Thymus (tissue), 14 donors: ENCODE measurements at places on chromosomes 1 and 21.

- no peak overlapping the region for H3K27ac ChIP-seq
- no peaks in the 10 kb centered on the region for H3K27me3 ChIP-seq
- no peaks in the 10 kb centered on the region for H3K4me1 ChIP-seq
- no peak overlapping the region for H3K4me3 ChIP-seq
- no peak for DNase-seq
- H3K36me3 ChIP-seq, result no peaks in the 10 kb centered on the region
Measured at GRCh38 chr1:119686661-119687060, 25.1 kb upstream of the PHGDH start.

GRCh38 chr1:222777463-222777862 is 37.4 kb upstream of the DISP1 start:
- H3K27ac ChIP-seq, result no peak overlapping the region
- H3K27me3 ChIP-seq, result no peaks in the 10 kb centered on the region
- H3K4me1 ChIP-seq, result peaks cover 8% of the 10 kb centered on the region
- no peak for DNase-seq

DNA sequence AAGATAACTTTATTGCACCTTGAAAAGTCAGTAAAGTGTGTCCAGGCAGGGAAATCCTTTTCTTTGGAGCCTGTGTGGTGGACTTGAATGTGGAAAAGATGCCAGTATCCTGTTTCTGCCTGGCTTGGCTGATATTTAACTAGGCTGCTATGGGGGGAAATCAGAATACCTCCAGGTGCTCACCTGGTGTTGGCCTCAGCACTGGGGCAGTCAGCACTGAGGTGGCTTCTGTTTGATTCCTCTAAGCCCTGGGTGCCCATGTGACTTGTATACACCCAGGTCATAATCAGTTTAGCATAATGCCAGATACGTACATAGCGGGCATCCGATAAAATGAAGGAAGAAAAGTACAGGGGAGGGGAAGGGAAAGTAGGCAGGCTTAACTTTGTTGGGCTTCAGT is 7.2 kb downstream of the PHGDH start:
- no peaks in the 10 kb centered on the region for H3K27me3 ChIP-seq
- H3K36me3 ChIP-seq, result peaks cover 15% of the 10 kb centered on the region
- H3K4me1 ChIP-seq, result peaks cover 2% of the 10 kb centered on the region

GRCh38 chr1:119870917-119871596 is 25.3 kb downstream of the ADAM30 start:
- no peaks in the 10 kb centered on the region for H3K27me3 ChIP-seq
- H3K4me1 ChIP-seq, result no peaks in the 10 kb centered on the region
- H3K4me3 ChIP-seq, result no peak overlapping the region
- H3K36me3 ChIP-seq, result no peaks in the 10 kb centered on the region
- no peak overlapping the region for H3K27ac ChIP-seq

DNA sequence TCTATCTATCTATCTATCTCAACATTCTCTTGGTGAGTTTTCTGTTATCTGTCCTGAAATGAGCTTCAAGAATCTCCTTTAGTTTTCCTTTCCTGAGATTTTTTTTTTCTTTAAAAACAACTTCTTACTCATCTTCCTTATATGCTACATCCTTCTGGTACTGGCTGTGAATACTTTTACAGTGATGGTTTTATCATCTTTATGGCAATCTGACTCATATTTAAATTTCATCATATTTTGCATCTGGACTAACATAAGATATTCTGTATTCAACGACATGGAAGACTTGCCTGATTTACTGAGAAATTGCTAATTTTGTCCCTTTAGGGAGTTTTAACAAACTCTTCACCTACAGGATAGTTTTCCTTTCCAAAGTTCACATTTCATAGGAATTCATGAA is 33.0 kb downstream of the PDE4B start:
- H3K36me3 ChIP-seq, result no peaks in the 10 kb centered on the region
- no peaks in the 10 kb centered on the region for H3K27me3 ChIP-seq
- H3K27ac ChIP-seq, result no peak overlapping the region
- no peak overlapping the region for H3K4me3 ChIP-seq
- no peaks in the 10 kb centered on the region for H3K4me1 ChIP-seq
- no peak for DNase-seq

GRCh38 chr1:242736611-242737010 is 212.1 kb upstream of the PLD5 start:
- no peak for DNase-seq
- H3K27me3 ChIP-seq, result no peaks in the 10 kb centered on the region
- no peaks in the 10 kb centered on the region for H3K4me1 ChIP-seq
- no peaks in the 10 kb centered on the region for H3K36me3 ChIP-seq

- H3K4me3 ChIP-seq, result no peak overlapping the region
- DNase-seq, result no peak
- no peaks in the 10 kb centered on the region for H3K36me3 ChIP-seq
- no peaks in the 10 kb centered on the region for H3K4me1 ChIP-seq
Measured at GRCh38 chr1:208374391-208374941, 130.3 kb upstream of the PLXNA2 start.

- H3K36me3 ChIP-seq, result no peaks in the 10 kb centered on the region
- peak; percentile 77 for DNase-seq
- no peaks in the 10 kb centered on the region for H3K27me3 ChIP-seq
- peaks cover 7% of the 10 kb centered on the region for H3K4me1 ChIP-seq
- H3K27ac ChIP-seq, result peak overlapping the region; percentile 73
- no peak overlapping the region for H3K4me3 ChIP-seq
Measured at GRCh38 chr1:231918239-231919015, 291.8 kb downstream of the DISC1 start.

GRCh38 chr1:203175827-203176241 is 208 bp upstream of the MYBPH start:
- no peaks in the 10 kb centered on the region for H3K36me3 ChIP-seq
- DNase-seq, result no peak
- H3K4me1 ChIP-seq, result no peaks in the 10 kb centered on the region
- H3K27ac ChIP-seq, result no peak overlapping the region
- no peak overlapping the region for H3K4me3 ChIP-seq

- H3K27ac ChIP-seq, result no peak overlapping the region
- no peak overlapping the region for H3K4me3 ChIP-seq
- H3K27me3 ChIP-seq, result no peaks in the 10 kb centered on the region
- H3K4me1 ChIP-seq, result no peaks in the 10 kb centered on the region
Measured at GRCh38 chr1:174605198-174605597, 157.4 kb downstream of the GPR52 start.

DNA sequence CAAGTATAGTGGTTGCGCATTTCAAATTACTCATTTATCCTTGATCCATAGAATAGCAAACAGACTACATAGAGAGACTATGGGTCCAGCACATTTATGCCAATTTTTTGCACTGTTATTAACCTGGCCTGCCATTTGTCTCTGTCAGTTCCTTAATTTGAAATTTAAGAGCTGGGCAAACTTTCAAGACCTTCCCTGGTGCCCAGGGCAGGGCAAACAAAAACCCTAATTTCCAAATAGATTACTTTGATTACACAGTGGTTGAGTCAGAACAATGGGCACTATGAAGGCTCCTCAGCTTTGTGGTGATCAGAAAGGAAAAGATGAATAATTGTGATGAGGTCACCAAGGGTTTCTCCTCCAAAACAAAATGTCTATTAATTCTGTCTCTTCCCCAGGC is 80.6 kb downstream of the TNFSF18 start:
- H3K36me3 ChIP-seq, result no peaks in the 10 kb centered on the region
- DNase-seq, result no peak
- H3K27ac ChIP-seq, result no peak overlapping the region
- no peaks in the 10 kb centered on the region for H3K4me1 ChIP-seq
- H3K27me3 ChIP-seq, result no peaks in the 10 kb centered on the region

DNA sequence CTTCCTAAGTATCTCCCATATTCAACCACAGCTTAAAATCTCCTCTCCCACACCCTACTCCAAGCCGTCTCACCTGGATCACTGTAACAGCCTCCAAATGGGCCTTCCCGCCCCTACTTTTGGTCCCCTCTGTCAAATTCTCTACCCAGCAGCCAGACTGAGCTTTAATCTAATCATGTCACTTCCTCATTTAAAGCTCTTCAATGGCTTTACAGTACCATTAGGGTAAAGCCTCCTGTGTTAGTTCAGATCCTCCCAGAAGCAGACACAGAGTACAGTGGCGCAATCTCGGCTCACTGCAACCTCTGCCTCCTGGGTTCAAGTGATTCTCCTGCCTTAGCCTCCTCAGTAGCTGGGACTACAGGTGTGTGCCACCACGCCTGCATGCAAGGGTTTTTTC is 46.8 kb upstream of the PSEN2 start:
- no peak overlapping the region for H3K27ac ChIP-seq
- H3K4me1 ChIP-seq, result peaks cover 12% of the 10 kb centered on the region
- H3K4me3 ChIP-seq, result no peak overlapping the region
- no peaks in the 10 kb centered on the region for H3K36me3 ChIP-seq

DNA sequence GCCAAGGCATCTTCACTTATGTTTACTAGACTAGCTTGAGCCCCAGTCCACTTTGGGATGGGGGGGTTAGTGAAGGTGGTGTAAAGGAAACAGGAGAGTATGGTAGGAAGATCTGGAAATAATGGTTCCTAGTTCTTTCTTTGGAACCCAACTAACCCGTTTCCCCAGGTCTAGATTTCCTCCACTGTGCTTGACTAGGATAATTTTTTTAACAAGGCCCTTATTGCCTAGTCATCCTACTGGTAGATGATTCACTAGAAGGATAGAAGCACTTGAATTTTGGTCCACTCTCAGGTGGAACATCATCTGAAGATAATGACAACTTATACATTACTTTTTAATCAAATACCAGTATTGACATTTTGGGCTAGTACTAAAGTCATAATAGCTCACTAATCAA is 45.9 kb upstream of the MYOCOS start:
- no peaks in the 10 kb centered on the region for H3K4me1 ChIP-seq
- no peak overlapping the region for H3K4me3 ChIP-seq
- no peaks in the 10 kb centered on the region for H3K27me3 ChIP-seq
- DNase-seq, result no peak

DNA sequence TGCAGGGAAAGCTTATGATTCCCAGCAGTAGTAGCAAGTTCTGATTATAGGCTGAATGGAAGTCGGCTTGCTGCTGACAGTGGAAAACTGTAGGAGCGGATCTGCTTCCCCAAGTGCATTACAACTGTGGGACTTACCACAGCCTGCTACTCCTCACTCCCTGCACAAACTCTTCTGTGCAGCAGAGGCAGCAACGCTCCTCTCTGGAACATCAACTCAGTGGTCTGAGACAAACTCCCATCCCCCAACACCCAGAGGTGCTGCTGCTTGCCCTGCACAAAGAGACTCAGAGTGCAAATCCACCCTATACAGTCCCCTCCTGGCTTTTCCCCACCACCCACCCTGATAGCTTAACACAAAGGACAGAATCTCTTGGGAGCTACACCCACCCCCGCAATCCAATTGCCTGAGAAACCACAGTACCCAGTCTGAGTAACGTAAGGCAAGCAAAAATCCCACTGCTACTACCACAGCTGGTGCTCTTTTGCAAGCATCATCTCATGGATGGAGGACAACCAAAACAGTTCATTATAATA is 1455.2 kb downstream of the AMY1C start:
- no peaks in the 10 kb centered on the region for H3K36me3 ChIP-seq
- H3K4me1 ChIP-seq, result no peaks in the 10 kb centered on the region
- H3K27me3 ChIP-seq, result no peaks in the 10 kb centered on the region
- H3K4me3 ChIP-seq, result no peak overlapping the region

- H3K36me3 ChIP-seq, result no peaks in the 10 kb centered on the region
- H3K27ac ChIP-seq, result no peak overlapping the region
- H3K27me3 ChIP-seq, result no peaks in the 10 kb centered on the region
- no peak overlapping the region for H3K4me3 ChIP-seq
Measured at GRCh38 chr1:66550243-66550642, 16.3 kb downstream of the SGIP1 start.

- H3K4me1 ChIP-seq, result no peaks in the 10 kb centered on the region
- no peak for DNase-seq
- H3K4me3 ChIP-seq, result no peak overlapping the region
- no peaks in the 10 kb centered on the region for H3K27me3 ChIP-seq
Measured at GRCh38 chr1:6794164-6794563, 8.9 kb downstream of the CAMTA1 start.

DNA sequence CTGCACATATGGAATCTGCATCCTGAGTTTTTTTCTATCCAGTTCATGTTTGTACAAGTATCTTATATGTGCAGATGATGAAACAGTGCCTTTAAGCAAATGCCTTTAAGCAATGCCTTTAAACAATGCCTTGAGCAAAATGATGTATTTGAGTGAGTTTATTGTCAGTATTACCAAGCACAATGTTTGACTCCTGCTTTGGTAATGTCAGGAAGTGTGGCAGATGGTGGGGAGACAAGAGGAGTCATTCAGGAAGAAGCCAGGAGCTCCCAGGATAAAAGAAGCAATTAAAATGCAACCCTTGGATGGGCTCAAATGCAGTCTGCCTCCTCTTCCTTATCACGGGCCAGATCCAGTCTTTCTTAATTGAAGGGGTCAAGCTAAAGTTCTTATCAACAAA is 108.7 kb upstream of the KCNJ15 start:
- no peak overlapping the region for H3K4me3 ChIP-seq
- H3K27me3 ChIP-seq, result no peaks in the 10 kb centered on the region
- DNase-seq, result no peak
- H3K27ac ChIP-seq, result no peak overlapping the region
- no peaks in the 10 kb centered on the region for H3K4me1 ChIP-seq

DNA sequence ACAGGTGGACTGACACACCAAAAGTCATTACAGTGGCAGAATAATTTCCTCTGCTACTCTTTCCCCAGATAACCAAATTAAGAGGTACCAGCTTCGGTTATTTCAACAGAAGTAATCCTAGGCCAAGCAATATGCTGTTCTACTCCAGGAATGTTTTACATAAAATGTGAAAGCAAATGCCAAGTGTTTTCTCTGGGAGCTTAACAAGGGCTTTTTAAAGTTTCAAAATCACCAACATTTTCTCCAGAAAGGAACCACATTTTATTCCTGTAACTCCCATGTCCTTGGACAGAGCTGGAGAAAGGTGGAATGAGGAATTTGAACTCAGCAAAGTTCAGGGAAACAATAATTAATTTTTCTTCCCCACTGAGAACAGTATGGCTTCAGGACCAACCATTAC is 27.2 kb downstream of the CNN3 start:
- no peak overlapping the region for H3K27ac ChIP-seq
- DNase-seq, result no peak
- no peaks in the 10 kb centered on the region for H3K36me3 ChIP-seq
- no peak overlapping the region for H3K4me3 ChIP-seq
- H3K27me3 ChIP-seq, result no peaks in the 10 kb centered on the region
- H3K4me1 ChIP-seq, result no peaks in the 10 kb centered on the region

DNA sequence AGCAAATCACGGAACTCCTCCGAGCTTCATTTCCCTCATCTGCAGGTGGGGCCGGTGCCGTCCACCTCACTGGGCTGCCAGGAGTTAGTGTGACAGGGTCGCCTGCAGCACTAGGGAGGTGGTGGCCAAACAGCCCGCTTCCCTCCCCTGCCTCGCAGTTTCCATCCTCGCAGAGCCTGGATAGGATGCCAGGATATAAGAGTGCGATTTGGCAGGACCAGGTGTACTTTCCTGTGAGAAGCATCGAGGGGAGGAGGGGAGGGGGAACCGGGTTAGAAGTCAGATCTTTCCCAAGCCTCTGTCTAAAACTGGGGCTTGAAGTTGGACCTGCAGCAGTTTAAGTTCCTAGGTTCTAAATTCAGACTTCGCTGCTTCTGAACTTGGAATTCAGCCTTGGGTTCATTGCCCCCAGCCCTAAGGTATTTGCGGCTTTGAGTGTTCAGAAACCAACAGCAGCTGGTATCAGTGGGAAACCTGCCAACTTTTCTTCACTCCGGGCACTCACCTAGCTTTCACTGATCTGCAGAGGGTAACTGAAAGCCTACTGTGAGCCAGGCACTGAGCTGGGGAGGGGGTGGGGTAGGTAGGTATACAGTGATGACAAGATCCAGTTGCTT is 1.7 kb upstream of the JUN start:
- H3K36me3 ChIP-seq, result no peaks in the 10 kb centered on the region
- no peaks in the 10 kb centered on the region for H3K27me3 ChIP-seq
- peak overlapping the region; percentile 98 for H3K27ac ChIP-seq
- DNase-seq, result peak; percentile 38
- peaks cover 11% of the 10 kb centered on the region for H3K4me1 ChIP-seq
- peak overlapping the region; percentile 69 for H3K4me3 ChIP-seq
